ENCODE measurements at places on chromosomes 2 and 18.

DNA sequence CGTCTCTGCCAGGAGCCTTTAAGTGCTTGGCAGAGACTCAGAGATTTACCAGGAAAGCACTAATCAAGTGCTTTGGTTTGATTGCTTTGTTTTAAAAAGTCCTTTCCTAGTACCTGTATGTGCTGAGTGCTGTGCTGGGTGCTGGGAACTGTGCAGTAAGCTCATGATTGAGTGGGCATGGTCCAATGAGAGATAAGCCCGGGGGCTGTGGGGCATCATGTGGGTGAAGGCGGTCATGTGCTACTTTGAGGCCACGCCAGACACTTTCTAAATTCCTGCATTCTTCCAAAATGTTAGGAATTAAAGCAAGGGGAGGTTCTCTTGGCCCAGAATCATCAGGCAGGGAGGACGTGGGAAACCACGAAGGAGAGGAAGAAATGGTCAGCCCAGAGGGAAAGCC, 109.0 kb downstream of the ACAA2 start:
- DNase-seq: no peak

DNA sequence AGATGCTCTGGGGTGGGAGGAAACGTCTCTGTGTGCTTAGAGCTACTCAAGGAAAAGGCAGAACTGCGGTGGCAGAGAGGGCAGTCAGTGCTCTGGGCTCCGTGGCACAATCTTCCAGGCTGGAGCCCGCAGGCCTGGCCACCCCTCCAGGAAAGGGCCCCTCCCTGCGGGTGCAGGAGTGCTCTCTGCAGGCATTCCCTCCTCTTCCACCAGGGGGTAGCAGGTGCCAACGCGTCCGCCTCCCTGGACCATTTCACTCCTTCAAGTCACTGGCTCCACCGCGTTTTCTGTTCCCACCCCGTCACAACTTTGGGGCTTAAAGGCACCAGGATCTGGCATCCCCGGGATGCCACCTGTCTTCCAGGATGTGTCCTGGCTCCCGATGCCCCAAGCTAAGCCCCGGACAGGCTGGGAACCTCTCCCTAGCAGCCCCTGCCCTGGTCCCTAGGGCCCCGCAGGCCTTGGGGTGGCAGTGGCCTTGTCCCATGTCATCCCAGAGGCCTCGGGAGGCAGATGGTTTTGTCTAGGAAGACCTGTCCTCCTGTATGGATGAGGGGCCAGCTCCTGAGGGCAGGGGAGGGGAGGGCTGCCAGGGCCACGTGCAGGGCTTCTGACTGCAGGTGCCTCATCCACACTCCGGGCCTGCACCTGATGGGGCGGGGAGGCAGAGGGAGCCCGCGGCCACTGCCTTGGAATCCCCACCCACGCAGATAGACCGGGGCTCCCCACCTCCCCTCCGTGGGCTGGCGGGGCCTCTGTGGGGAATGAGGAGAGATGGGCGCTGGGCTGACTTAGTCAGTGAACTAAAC, 26.4 kb downstream of the KCNIP3 start:
- no peak for DNase-seq

- DNase-seq: no peak
Measured at GRCh38 chr2:77018219-77018618, 504.0 kb downstream of the LRRTM4 start.

DNA sequence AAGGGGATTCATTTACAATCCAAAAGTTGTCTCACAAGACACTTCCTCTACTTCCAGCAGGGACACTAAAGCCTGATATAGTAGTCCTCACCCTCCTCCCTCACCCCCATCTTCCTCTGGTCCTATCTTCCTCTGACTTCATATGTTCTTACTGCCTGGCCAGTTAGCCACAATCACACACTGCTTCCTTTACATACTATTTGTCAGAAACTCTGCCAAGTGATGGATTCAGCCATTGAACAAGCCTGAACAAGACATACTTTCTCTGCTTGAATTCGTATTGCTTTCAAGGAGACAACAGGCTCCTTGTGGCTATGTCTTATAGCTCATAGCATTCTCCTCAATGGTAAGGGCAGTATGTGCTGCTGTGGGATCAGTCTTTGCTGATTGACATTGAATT, 672.2 kb downstream of the BCL11A start:
- DNase-seq: no peak

- no peak for DNase-seq
Measured at GRCh38 chr2:113905886-113906285, 16.0 kb downstream of the ACTR3 start.

- DNase-seq: no peak
Measured at GRCh38 chr2:227370791-227371312, 8.3 kb downstream of the TM4SF20 start.

DNA sequence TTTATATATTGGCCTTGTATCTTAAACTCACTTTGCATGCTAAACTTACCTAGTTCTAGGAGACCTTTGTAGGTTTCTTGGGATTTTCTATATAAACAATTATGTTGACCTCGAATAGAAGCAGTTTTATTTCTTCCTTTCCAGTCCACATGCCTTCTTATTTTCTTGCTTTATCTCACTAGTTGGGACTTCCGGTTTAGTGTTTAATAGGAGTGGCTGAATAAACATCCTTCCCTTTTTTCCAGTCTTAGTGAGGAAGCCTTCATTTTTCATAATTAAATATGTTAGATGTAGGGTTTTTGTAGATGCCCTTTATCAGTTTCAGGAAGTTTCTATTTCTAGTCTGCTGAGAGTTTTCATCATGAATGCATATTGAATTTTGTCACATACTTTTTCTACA, 347.3 kb upstream of the HNRNPA3 start:
- no peak for DNase-seq

- no peak for DNase-seq
Measured at GRCh38 chr18:72871091-72871490, 3.3 kb upstream of the NETO1 start.

DNA sequence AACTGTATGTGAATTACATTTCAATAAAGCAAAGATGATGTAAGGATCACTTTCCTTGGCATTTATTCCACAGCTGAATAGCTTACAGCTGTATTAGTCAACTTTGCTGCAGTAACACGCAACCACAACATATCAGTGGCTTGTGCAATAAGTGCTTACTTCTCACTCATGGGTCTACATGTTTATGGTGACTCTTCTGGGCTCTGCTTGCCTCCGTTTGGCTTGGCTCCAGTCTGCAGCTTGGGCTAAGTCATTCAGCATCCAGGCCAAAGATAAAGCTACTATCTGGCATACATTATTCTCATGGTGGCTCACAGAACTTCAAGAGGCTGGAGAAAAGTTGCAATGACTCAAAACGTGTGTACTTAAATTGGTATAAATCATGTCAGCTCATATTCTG, 355.0 kb downstream of the RNF144A start:
- DNase-seq: no peak
